Lower leg skin (tissue), 4 donors: ENCODE measurements at places on chromosomes 2 and 18. TPM values are rescaled to one million over a fixed set of nuclear protein-coding genes. Genes with fewer than 3 reads are reported as not detected.

The ATOH8 gene
- 38.9 TPM for total RNA-seq

DNA sequence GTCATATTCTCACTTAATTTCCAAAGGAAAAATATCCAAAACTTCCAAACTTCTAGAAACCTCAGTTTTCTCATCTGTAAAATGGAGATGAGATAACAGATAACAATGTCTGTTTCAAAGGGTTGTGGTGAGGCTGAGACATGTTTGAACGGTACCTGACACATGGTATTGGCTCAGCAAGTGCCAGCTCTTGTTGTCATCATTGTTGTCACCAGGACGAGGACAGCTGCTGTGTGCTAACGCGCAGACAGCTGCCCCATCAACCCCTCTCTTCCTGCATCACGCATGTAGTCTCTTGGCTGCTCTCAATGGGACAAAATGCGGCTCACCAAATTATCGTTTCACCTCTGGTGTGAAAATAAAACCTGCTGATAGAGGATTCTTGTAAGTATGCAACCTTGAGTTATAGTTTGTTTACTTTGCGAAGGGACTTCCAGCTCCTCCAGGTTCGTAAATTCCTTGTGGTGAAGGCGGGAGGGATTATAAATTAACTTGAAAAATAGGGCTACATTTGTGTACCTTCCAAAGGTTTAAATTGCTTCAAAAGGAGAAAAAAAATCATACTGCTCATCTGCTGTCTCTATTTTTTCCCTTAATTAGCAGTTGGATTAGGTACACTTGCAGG lies 605.4 kb downstream of the BCL11A start:
- DNase-seq: no peak

GRCh38 chr2:120988700-120989511 lies 253.2 kb downstream of the GLI2 start:
- DNase-seq: peak; percentile 70

DNA sequence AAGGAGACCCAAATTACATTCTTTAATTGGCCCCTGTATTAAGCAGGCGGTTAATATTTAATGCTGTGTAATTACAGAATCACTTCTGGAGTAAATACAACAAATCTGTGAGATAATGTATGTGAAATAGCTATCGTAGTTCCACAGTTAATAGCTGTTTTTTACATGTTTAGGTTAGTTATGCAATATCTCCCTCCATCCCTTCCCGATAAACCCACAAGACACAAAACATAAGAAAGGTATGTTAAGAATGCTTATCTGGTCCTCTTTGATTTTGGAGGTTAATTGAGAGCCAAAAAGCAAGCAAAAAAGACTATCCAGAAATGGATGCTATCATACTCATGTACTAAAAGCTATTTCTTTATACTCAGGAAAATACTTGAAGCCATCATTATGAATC lies 49.1 kb downstream of the ZNF638 start:
- DNase-seq: no peak
